ENCODE measurements at places on chromosomes 5 and 9.

- DNase-seq, result no peak
These were observed 575.3 kb downstream of the RAB3C start for GRCh38 chr5:59158165-59158564.

DNA sequence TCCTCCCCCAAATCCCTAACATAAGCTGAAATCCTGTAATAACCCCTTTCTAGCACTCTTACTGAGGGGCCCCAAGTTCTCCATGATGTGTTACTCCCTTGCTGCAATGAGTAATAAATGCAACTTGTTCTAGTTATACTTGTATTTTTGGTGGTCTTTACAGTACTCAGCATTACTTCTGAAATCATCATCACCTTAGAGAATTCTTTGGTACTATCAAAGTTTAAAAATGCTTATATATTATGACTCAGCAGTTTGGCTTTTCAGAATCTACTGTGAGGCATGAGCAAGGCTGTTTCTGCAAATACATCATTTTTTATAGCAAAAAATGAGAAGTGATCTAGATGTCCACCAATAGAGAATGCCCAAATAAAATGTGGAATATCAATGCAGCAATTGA, 20.7 kb upstream of the ROPN1L start:
- DNase-seq, result no peak

- DNase-seq, result no peak
These were observed 111.1 kb upstream of the CKMT2 start for GRCh38 chr5:81121836-81122630.

DNA sequence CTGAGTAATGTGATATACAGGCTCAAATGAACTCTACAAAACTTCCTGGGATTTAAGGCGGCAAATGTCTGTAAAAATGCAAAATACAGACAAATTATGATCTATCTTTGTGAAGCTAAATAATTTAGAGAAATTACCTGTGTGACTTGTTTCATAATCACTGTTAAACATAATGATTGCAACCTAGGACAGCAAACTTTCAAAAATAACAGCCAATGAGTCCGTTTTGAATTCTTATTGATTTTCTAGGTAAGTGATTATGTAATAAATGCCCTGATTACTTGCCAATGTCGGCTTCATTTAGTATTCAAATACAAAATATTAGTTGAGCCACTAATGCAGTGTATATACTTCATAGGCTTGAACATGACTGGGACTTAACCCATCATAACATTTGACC, 238.2 kb upstream of the DAB2 start:
- DNase-seq, result no peak

GRCh38 chr5:176575488-176576422, 26.6 kb downstream of the CDHR2 start:
- no peak for DNase-seq

- DNase-seq, result peak; percentile 54
These were observed at the start of gene GPSM1 for GRCh38 chr9:136327304-136327974. TSS of gene GPSM1 (plus strand) at chr9:136327539. CDS start at chr9:136327696, 157 bp downstream.

DNA sequence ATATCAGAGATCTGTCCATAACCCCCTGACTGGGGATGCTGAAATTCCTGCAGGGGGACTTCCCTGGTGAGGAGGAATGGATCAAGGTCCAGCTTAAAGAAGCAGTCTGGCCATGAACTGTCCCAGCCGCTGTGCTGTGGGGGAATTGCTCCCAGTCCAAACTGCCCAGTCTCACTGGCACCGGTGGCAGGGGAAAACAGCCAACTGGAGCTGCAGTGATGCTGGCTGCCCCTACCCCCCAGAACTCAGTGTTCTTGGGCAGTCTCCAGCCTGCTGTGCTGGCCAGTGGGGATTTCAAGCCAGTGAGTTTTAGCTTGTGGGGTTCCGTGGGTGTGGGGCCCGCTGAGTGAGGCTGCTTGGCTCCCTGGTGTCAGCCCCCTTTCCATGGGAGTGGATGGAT, 306.5 kb upstream of the RPS23 start:
- DNase-seq, result no peak

- DNase-seq, result no peak
These were observed 52.2 kb downstream of the EXOSC2 start for GRCh38 chr9:130745829-130746228.

- DNase-seq, result no peak
These were observed 189.1 kb downstream of the RANBP17 start for GRCh38 chr5:171050916-171051315.

DNA sequence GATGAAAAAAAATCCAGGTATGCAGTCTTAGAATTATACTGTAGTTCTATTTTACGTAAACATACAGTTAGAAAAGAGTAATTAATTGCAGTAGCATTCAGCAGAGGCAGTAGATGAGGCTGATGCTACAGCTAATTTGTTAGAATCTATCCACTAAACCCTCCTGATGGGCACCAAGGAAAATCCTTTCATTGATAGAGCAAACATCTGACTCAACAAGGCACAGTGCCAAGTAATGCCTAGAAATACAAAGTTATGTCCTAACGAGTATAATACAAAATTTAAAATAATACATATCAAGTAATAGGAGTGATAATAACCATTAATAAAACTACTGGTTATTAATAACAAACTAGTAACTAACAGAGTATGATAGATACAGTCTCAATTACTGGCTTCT, 9.0 kb downstream of the MOCS2 start:
- no peak for DNase-seq

DNA sequence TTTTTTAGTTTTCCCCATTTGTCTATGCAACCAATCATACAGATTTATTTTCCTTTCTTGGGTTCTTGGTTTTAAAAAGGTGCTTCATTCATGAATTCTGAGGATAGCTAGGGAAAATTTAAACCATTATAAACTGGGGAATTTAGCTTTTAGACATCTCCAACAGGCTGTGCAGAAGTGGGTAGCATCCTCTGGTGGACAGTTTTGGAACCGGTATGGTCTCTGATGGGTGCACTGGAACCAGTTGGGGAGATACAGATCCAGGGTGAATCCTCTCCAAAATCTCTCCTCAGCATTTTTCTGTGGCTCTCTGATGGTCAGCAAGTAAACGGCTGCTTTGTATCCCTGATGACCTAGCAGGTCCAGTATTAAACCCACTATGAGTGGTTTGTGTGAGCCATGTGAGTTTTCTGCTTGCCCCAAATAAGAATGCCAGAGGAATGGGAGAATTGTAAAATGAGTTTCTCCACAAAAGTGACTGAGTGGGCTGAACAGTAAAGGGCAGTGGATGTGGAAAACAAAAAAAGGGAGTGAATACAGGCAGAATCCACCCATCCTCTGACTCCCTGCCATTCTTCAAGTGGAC, 9.1 kb upstream of the DNAJC25 start:
- peak; percentile 38 for DNase-seq

DNA sequence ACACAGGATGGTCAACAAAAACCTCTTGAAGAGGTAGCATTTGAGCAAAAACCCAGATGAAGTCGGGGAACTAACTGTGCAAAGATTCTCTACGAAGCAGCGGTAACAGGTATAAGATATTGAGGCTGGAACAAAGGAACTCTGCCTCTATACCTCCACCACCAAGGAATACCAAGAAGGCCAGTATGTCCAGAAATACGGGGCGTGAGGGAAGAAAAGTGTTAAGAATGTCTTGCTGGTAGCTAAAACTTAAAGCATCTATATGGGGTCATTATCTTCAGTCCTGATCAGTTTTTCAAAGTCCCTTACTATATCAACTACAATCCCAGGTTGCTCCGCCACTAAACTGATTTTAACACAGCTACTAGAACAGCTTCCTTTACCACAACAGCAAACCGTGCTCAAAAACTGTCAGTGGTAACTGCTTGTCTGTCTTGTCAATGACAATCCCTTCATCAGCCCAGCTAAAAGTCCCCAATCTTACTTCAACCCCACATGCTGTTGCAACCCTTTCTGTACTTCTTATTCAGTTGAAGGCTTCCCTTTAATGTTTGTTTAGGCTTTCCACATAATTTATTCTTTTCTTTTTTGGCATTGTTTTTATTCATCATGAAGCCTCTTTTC, 9.4 kb downstream of the PAM start:
- DNase-seq, result no peak

DNA sequence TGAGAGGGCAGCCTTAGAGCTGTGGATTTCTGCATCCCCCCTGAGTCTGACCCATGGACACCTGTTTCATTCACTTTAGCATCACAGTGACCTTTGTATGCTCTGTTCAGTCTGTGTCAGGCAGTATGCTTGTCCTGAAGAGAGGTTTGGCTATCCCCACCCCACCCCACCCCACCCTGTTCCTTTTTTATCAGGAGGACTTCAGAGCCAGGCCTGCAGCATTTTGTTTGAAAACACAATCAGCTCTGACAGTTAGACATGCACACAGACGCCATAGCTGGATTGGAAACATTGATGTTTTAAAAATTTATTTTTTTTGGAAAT, 142.2 kb downstream of the NTRK2 start:
- DNase-seq, result no peak

GRCh38 chr5:173808079-173808808, 79.9 kb upstream of the CPEB4 start:
- DNase-seq, result no peak

DNA sequence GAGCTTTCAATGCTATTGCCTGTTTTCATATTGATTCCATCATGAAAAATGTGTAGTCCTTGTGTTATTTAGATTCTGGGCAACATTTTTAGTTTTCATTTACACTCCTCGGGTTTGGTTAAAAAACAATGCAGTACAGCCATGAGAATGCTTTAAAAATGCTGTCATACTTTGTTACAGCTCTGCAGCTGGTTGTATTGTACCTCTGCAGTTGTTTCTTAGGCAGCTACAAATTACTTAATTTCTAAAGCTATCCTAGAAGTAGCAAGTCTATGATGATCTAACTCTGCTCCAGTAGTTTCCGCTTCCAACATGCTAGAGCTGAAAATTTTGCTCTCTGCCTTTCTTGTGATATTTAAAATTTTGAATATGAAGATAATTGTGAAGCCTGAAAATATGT, 20.2 kb downstream of the SNX18 start:
- DNase-seq, result no peak

DNA sequence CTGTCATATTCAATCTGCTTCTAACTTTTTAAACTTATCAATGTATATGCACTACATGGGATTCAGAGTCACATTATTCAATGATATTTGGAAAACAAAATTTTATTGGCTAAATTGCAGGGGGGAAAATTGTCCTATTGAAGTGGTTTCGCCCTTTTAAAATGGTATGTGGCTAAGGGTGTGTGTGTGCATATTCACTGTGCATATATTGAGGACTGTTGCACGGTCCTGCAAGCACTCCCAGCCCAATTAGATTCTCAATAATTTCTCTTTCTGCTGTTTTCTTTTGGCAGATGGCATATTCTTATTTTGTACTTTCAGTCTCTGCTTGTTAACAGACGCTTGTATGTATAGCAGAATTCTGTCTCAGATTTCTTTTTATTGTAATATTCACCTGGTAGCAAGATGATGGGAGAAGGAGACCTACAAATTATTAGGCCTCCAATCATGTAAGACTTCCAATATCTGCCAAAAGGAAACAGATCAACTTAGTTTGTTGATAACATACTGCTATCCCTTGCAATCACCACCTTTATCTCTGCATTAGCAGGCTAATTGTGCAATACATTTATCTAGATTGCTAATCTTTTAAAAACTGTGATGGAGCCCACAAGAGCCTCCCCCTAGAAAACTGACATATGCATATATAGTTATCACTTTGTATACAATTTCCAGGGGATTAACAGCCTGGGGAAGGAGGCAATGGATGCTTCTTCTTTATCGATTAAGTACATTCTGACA, 411.5 kb downstream of the PLK2 start:
- no peak for DNase-seq

DNA sequence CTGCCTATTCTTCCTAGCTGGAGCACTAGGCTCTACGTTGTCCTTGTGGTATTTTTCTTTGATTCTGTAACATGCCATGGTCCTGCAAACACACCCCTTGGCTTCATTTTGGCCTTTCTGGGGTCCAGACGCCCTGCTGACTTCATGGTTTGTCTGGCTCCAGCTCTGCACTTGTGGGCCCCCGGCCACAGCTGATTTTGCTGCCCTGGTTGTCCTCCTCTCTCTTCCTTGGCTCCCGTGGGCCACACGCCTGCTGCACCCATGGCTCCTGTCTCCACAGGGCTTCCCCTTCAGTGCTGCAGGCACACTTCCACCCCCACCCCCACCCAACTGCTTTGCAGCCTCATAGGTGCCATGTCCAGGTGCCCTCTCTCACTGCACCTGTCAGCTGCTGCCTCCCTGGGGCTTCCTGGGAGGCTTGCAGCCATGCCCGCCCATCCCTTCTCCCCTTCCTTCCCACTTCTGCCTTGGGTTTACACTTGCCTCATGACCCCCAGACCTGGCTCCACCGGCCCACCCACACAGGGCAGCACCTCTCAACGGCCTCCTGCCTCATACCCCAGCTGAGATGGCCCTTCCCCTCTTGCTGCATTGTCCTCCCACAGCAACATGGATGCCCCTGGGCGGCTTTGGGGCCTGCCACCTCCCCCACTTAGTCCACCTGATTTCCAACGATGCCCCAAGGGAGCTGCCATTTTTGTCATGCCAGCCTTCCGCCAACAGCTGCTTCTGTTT, 25.6 kb downstream of the SLC6A3 start:
- DNase-seq, result no peak

- no peak for DNase-seq
These were observed 107.3 kb upstream of the ANKRD55 start for GRCh38 chr5:56340196-56340980.

- no peak for DNase-seq
These were observed 14.2 kb downstream of the HOMER1 start for GRCh38 chr5:79499640-79500273.

- no peak for DNase-seq
These were observed 97.7 kb downstream of the GHR start for GRCh38 chr5:42520957-42521356.

DNA sequence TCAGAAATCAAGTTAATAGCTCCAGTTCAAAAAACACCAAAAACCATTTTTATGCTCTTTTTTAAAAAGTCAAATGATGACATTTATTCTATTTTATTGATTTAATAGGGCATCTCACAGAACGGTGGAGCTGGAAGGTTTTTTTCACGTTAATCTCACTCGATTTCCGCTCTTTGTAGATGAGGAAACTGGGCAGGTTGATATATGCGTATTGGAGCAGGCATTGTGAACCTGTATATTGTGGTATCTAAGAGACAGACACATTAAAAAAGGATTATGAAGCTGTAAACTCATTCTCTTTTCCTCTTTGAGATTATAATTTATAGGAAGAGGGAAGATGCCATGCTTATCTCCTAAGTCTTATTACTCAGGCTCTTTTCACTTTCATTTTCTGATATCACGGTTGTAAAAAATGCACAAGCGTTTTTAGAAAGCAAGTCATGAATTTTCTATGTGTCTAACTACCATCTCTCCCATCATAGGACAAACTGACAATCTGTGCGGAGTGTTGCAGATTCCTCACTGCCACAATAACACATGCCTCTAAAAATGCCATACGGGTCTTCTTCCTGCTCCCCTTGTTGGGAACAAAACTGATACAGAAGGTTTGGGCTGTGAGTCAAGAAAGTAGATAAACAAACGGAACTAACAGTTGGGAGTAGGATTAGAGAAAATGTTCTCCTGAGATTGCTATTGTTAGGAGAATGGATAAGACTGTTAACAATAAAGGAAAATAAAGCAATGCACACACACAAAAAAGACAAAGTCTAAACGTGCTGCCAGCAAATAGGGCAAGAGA, 1997.7 kb downstream of the MAT2B start:
- peak; percentile 9 for DNase-seq

- no peak for DNase-seq
These were observed 174.7 kb upstream of the PPP1R2B start for GRCh38 chr5:156675395-156675794.
